ENCODE measurements at places on chromosomes 3 and 15. TPM values are rescaled to one million over a fixed set of nuclear protein-coding genes. Genes with fewer than 3 reads are reported as not detected.

DNA sequence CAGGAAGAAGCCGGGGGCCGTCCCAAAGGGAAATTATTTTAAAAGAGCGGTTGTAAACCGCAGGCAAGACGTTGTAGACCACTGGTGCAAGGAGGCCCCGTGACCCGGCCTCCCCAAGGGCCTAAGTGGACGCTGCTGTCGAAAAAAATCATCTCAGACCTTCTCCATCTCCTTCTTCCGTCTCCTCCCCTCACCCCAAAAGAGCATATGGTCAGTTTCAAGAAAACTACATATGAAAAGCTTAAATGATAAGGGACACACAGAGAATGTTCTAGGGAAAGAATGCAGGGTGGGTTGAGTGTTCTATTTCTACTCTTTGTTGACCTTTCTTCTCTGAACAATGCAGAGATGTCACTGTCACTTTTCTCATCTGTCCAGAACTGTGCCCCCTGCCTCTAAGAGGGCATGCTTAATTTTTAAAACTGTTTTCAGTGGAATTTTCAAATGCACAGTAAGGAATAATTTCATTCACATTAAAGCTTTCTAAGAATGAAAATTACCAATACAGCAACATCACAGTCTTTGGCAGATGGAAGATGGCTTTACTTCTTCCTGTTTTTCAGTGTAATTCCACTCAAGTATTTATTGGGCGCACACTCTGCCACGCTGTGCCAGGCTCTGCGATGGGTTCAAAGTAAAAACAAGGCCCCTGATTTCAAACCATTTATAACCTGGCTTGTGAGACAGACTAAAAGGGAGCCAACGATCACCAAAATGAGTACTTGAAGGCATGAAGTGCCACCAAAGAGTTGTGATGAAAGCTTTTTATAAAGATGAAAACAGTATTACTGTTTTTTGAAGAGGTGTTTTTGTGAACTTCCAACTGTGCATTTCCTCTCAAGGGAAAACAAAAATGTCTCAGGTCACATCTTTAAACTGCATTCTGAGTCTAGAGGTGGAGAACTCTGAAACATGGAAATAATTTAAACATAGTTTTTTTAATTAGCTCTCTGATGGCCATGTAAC, 891 bp upstream of the TOP2B start:
- no peaks in the 10 kb centered on the region for H3K27me3 ChIP-seq
- no peak for DNase-seq
- H3K27ac ChIP-seq, result peak overlapping the region; percentile 97
- H3K4me3 ChIP-seq, result peak overlapping the region; percentile 80

DNA sequence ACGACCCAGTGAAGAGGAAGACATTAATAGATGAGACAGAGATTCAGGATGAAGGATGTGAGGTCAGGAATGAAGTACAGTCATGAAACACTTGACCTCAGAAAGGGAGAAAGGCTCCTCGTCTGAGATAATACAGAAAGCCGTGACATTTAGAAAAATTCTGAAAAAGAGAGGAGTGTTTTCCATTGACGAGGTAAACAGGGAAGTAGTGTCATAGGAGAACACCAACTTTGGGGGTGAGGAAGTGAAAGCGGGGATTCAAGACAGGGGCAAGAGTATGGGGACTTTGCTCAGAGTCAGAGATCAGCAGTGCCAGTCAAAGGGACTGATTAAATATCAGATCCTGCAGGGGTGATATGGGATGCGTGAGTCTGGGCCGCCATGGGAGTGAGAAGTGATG, 160.9 kb downstream of the PLCL2 start:
- H3K4me3 ChIP-seq, result no peak overlapping the region
- DNase-seq, result no peak
- H3K36me3 ChIP-seq, result no peaks in the 10 kb centered on the region
- no peaks in the 10 kb centered on the region for H3K4me1 ChIP-seq
- no peaks in the 10 kb centered on the region for H3K27me3 ChIP-seq

GRCh38 chr3:135145581-135145980, 350.5 kb downstream of the EPHB1 start:
- H3K36me3 ChIP-seq, result no peaks in the 10 kb centered on the region
- H3K27ac ChIP-seq, result no peak overlapping the region
- H3K27me3 ChIP-seq, result no peaks in the 10 kb centered on the region
- no peak for DNase-seq

DNA sequence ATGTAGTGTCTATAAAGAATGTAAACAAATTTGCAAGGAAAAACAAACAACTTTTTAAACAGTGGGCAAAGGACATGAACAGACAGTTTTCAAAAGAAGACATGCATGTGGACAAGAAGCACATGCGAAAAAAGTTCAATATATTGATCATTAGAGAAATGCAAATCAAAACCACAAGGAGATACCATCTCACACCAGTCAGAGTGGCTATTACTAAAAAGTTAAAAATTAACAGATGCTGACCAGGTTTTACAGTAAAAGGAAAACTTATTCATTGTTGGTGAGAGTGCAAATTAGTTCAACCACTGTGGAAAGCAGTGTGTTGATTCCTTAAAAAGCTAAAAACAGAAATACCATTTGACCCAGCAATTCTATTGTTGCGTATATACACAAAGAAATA, 47.1 kb upstream of the LSAMP start:
- H3K4me3 ChIP-seq, result no peak overlapping the region
- no peak overlapping the region for H3K27ac ChIP-seq
- H3K36me3 ChIP-seq, result no peaks in the 10 kb centered on the region
- no peaks in the 10 kb centered on the region for H3K4me1 ChIP-seq
- H3K27me3 ChIP-seq, result no peaks in the 10 kb centered on the region

DNA sequence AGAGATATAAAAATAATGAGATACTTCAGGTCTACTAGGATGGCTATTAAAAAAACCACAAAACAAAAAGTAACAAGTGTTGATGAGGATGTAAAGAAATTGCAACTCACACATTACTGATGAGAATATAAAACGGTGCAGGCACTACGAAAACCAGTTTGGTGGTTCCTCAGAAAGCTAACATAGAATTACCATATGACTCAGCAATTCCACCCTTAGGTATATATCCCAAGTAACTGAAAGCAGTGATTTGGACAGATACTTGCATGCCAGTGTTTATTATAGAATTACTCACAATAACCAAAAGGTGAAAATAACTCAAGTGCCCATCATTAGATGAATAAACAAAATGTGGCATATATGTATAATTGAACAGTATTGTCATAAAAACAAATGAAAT, 87.5 kb upstream of the MELTF start:
- H3K4me3 ChIP-seq, result no peak overlapping the region
- no peak for DNase-seq
- H3K4me1 ChIP-seq, result no peaks in the 10 kb centered on the region
- no peak overlapping the region for H3K27ac ChIP-seq

DNA sequence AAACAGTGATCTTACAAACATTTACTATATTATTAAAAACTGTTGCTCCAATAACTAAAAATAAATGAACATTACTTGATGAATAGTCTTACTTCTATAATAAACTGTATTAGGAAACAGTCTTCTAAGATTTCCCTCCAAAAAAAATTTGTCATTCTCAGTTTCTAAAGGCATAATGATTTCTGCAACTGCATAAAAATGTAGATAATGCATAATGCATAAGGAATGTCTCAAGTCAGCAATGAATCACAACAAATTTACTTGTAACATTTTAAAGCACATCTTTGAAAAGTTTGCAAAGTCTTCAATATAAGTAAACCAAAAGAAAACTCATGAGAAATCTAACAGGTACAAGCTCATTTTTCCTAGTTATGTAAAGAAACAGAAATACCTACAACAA, 113.5 kb downstream of the VPS13C start:
- no peaks in the 10 kb centered on the region for H3K27me3 ChIP-seq
- H3K36me3 ChIP-seq, result no peaks in the 10 kb centered on the region
- no peak overlapping the region for H3K4me3 ChIP-seq
- H3K27ac ChIP-seq, result no peak overlapping the region
- H3K4me1 ChIP-seq, result no peaks in the 10 kb centered on the region
- DNase-seq, result no peak

GRCh38 chr3:188497021-188497420, 343.1 kb downstream of the LPP start:
- no peak overlapping the region for H3K4me3 ChIP-seq
- no peaks in the 10 kb centered on the region for H3K4me1 ChIP-seq
- no peaks in the 10 kb centered on the region for H3K36me3 ChIP-seq
- no peak overlapping the region for H3K27ac ChIP-seq

DNA sequence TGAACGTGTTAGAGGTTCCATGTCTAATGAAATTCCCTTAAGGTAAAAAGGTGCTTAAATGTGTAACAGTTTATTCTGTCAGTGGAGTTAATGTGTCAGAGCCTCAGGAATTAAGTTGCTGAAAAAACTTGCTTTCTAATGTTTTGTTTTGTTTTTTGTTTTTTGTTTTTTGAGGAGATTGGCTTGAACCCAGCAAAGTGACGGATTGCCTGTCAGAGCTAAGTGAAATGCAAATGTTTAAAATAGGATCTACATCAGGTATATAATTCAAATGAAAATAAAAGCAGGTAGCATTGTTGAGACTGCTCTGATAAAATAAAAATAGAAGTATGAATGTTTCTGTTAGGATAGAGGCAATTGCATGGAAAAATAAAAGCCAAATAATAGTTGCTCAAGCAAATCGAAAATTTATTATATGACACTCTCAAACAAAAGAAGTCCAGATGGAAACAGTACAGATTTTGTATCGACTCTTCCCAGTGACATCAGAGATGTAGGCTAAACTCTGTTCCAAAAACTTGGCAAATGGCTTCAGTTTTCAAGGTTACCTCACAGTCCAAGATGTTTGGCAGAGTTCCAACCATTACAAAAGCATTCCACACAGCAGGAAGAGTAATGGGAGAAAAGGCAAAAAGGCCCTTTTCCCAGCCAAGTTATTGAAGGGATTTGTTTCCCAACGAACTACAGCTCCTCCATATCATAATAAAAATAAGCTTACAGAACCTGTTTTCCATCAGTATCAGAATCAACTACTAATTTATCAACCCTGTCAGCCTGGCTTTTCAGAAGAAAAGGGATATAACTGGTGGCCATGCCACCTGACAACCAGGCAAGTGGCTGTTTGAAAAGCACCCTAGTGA, 291.0 kb downstream of the TBL1XR1 start:
- no peak for DNase-seq
- H3K4me1 ChIP-seq, result no peaks in the 10 kb centered on the region
- H3K27ac ChIP-seq, result no peak overlapping the region

DNA sequence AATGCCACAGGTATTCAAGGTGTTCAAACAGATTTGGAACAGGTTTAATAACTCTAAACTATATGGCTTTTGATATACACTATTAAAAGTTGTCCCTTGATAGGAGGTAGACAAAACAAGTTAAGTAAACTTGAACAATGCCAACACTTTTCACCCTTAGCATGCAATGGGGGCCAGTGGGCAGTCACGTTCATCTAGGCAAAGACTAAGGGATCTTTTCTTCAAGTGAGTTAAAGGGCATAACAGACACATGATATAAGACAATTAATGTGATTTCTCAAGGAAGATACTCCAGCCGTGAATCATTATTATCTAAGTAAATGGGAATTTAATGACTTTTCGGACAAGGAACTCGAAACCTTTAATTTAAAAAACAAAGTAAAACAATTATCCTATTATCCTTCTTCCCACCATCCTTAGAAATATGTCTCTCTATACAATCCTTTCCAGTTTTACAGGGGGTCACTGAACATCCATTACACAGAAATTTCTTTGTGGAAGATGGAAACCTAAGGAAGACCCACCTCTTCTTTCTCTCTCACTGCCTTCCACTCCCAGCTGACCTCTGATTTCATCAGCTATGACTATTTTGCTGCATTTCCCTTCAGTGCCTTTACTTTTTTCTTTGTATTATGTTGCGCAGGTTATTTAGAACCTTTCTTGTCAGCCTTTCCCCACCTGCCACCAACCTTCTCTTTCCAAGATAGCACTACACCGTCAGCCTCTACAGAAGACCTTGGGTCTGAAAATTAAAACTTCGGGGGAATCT, 1.5 kb downstream of the CLDN1 start:
- no peaks in the 10 kb centered on the region for H3K27me3 ChIP-seq
- no peak overlapping the region for H3K27ac ChIP-seq
- no peaks in the 10 kb centered on the region for H3K4me1 ChIP-seq
- no peaks in the 10 kb centered on the region for H3K36me3 ChIP-seq
- H3K4me3 ChIP-seq, result no peak overlapping the region

GRCh38 chr15:47794252-47794914, 77.1 kb downstream of the SEMA6D start:
- DNase-seq, result peak; percentile 31
- H3K27me3 ChIP-seq, result no peaks in the 10 kb centered on the region
- no peak overlapping the region for H3K27ac ChIP-seq

DNA sequence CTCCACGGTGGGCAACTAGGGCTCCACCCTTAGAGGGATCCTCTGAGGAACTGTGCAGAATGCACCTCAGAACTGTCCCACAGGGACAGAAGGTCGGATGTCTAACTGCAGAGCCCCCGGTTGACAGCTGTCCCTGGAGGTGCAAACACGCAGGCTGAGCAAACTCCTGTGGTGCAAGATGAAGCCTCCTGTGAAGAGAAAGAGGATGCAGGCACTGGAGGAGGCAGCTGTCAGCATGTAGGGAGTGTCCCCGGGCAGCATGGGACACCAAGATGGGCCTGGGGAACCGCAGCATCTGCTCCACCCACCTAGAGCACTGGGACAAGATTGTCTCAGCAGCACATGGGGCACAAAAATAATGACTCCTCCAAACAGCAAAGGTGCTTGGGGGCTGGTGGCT, 258.9 kb downstream of the ABHD5 start:
- no peaks in the 10 kb centered on the region for H3K36me3 ChIP-seq
- no peak overlapping the region for H3K27ac ChIP-seq
- no peak overlapping the region for H3K4me3 ChIP-seq

GRCh38 chr15:48112242-48112641, 8.5 kb upstream of the SLC24A5 start:
- H3K36me3 ChIP-seq, result no peaks in the 10 kb centered on the region
- DNase-seq, result no peak
- no peak overlapping the region for H3K4me3 ChIP-seq
- no peak overlapping the region for H3K27ac ChIP-seq
- no peaks in the 10 kb centered on the region for H3K27me3 ChIP-seq

- no peak overlapping the region for H3K4me3 ChIP-seq
- H3K36me3 ChIP-seq, result no peaks in the 10 kb centered on the region
- H3K27ac ChIP-seq, result no peak overlapping the region
- no peaks in the 10 kb centered on the region for H3K4me1 ChIP-seq
These were observed 109.9 kb downstream of the TLE3 start for GRCh38 chr15:69987492-69988489.

Gene SLC22A13
- 1.6 TPM for total RNA-seq

Gene TNNC1
- total RNA-seq, result 2.7 TPM

Gene CDHR4
- total RNA-seq, result not detected

Gene PPP2R3A
- total RNA-seq, result 9.0 TPM

Gene TGM4
- 2,264 TPM for total RNA-seq

Gene CHRNA7
- 9.3 TPM for total RNA-seq

All from prostate gland (tissue), 2 donors.